ENCODE measurements at places on chromosomes 6 and 20.

DNA sequence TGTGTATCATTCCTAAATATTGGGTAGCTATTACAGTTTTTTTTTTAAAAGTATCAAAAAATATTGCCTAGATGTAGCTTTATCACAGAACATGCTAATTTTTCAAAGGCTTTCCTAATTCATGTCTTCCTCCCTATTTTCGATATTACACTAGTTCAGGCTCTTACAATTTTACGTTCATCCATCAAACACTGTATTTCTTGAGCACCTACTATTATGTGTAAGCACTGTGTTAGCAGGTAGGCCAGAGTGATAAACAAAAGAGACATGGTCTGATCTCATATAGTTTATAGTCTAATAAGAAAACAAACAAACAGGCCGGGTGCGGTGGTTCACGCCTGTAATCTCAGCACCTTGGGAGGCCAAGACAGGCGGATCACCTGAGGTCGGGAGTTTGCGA is 69.5 kb downstream of the FAM217A start:
- no peak for DNase-seq

DNA sequence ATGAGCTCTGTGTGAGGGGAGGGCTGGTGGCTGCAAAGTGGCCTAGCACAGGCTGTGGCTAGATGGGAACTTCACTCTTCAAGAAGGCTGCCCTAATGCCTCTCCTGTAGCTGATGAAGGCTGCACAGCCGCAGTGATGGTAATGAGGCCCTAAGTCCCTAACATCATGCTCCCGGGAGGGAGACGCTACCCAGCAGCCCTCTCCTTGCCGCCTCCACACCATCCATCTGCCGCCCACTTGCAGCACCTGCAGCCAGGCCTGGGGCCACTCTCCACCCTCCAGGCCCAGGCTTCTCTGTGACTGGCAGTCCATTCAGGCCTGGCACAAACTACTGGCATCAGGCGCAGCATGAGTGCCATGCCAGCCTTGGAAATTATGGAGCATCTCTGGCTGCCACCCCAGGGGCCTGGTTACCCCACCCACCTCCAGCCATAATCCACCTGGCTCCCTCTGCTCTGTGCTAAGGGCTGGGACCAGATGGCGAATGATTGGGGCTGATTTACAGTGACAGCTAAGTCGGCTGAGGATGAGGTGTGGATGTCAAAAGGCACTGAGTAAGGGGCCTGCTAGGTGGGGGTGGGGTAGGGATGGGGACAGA is 284.2 kb downstream of the LRFN2 start:
- DNase-seq, result no peak

DNA sequence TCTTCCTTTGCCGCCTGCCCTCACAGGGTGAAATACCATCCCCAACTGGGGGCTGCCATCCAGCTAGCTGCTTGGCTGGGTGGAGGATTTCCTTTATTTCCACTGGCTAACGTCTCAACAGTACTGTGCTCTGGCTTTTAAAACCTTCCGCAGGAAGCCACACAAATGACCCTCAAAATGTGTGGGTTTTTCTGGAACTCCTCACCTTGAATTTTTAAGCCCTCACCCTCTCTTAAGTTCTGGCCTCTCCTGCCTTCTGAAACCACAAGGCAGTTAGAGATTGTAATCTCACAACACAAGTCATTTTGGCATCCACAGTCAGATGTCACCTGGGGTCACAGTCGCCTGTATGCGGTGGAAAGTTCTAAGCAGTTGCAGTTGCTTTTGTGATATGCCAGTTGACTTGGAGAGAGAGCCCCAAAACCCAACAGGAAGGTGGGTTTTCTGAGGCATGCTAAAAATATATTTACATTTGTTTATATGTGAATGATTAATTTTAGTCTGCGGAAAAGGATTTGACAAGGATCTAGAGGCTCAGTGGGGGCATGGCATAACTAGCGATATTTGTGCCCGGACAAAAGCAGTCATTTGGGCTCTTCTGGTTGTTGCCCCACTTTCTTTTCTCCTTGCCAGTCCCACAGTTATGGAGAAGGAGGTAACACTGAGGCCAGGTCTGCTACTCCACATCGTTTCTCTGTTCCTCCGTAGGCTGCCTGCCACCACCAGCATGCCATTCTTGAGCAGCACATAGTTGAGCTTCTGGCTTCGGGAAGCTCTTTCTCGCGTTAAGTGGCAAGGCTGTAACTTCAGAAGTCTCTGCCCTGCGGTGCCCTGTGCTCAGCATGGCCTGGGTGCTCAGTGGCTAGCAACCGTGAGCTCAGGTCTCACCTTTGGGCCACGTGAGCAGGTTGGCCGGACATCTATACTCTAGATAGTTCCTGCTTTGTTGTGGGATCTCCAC is 335.3 kb downstream of the CD83 start:
- DNase-seq, result peak; percentile 18

- DNase-seq, result no peak
Measured at GRCh38 chr20:47304287-47304686, 52.2 kb downstream of the ZMYND8 start.

DNA sequence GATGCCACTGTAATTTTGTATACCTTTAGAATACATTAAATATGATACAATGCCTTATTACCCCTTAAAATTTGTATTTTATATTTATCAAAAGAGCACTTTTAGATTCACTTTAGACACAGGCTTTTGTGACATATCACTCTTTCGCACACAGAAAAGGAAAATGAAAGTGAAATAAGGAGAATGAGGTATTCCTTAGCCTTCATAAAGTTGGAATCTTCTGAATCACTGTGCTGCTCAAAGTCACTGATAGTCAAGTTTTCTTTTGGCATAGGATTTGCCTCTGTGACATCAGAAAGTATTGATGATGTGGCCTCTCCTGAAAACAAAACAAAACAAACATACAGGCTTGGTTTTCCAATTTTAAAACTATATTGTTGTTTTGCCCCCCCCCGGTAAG is 1097.1 kb downstream of the KIF16B start:
- no peak for DNase-seq

DNA sequence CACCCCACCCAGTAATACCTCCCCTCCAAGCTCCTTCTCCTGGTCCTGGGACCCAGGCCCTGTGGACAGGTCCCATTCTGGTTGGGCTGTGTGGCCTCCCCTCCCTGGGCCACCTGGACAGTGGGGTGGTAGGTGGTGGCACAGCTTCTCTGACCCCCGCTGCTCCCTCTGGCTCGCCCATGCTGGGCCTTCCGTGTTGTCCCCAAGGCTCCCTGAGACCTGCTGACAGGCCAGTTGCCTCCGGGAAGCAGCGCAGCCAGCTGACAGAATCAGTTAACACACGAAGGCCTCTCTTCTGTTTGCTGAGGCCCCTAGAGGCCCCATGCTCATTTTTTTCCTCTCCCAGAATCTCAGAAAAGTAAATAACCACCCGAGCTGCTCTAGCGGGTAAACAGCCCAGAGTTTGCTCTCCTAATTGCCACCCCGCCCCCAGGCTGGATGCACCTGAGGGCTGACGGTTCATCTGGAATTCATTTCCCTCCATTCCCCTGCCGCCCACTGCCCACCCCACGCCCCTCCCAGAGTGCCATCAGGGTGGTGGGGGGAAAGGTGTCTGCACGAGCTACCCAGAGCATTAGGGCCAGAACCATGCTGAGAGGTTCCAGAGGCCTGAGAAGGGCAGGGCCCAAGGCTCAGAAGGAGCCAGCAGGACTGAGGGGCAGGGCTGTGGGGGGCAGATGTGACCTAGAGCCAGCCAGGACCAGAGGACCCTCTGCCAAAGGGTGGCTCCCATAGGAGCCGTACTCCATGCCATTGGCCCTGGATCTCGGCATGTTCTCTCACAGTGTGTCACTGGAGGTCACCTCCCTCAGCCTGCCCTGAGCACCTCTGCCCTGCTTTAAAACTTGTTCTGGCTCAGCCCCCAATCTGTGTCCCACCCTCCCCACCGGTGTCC is 157.5 kb downstream of the GRM4 start:
- DNase-seq, result no peak

DNA sequence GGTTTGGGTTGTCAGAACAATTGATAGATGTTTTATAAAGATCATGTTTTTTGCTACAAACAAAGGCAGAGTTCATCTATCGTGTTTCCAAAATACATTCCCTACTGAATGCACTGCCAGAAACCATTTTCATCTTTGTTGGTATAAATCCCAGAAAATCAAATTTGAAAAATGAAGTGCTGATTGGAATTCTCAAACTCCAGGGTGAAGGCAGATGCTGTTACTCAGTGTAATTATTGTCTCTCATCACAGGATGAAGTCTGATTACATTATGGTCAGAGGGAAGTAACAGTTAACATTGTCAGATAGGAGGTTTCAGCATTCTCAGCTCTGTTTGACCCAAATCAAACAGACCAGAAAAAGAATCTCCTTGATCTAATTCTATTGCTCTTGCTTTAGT is 198.4 kb upstream of the KCNK16 start:
- no peak for DNase-seq

DNA sequence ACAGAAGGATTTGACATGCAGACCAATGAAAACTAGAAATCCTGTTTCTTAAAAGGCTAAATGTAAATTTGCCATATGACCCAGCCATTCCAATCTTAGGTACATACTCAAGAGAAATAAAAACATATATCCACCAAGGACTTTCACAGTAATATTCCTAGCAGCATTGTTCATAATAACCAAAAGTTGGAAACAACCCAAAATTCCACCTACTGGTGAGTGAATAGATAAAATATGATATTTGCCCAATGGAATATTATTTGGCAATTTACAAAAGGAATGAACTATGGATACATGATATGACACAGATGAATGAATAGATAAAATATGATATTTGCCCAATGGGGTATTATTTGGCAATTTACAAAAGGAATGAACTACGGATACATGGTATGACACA is 22.7 kb downstream of the MTCL3 start:
- DNase-seq, result no peak

DNA sequence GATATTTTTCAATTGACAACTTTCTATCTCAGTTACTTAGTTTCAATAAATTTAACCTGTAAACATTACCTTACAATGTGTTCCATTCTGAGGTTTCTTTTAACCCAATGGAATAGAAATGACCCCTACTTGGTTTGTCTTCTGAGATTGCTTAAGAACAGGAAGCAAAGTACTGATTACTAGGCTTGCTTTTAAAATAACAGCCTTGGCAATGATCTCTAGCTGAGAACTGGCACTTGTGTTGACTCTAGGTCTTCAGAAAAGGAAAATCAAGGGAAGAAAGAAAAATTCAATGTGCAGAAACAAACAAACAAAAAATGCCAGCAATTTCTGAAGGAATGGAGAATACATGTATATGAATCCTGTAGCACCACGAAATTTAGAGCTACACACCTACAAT is 66.1 kb downstream of the SYNE1 start:
- no peak for DNase-seq

GRCh38 chr6:64270083-64270482 is 634.5 kb downstream of the PHF3 start:
- DNase-seq, result no peak

- no peak for DNase-seq
Measured at GRCh38 chr20:8132484-8133309, 631 bp downstream of the PLCB1 start.

- no peak for DNase-seq
Measured at GRCh38 chr6:111864138-111865048, 8.9 kb downstream of the FYN start.

DNA sequence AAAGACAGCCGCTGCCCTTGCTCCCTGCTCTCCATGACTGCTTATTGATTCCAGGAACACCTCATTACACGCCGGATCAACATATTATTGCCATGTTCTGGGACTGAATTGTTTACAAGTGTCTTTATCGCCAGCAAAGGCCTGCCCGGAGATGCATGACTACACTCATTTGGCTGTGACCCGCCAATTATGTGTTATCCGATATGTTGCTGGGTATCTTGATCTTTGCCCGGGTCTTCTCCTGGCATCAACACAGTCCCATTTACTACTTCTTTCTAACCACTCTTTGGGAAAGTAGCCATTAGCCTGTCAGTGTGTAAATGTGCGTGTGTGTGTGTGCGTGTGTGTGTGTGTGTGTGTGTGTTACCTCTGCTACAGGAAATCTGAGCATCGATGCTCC is 15.4 kb downstream of the LINC00237 start:
- no peak for DNase-seq

DNA sequence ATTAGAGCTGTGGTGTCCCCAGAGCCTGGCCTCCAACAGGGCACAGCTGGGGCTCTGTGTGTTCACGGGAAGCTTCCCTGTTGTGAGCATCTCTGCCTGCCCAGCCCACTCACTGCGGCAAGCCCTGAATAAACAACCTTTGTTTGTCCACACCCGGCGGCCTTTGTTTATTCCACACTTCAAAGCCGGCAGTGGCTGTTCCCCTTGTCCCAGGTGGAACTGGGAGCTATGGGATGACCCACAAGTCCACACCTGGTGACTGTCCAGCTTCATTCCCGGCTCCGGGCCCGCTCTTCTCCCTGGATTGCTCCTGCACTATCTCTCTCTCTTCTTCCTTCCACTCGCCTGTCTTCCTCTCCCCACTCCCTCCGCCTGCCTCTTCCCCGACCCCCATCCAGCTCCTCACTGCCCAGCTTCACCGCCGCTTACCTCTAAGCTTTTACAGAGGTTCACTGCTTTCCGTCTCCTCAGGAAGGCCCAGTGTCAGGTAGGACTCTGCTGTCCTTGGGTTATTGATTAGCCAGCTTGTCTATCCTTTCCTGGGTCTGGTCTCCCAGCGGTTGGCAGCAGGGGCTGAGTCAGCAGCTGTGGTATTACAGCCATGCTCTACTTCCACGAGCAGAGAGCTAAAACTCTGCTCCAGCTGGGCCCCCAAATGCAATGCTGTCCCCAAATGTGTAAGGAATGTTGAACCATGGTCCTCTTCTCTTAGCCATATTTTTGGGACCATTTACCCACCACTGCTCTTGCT is 17.8 kb downstream of the DACT2 start:
- DNase-seq, result no peak

DNA sequence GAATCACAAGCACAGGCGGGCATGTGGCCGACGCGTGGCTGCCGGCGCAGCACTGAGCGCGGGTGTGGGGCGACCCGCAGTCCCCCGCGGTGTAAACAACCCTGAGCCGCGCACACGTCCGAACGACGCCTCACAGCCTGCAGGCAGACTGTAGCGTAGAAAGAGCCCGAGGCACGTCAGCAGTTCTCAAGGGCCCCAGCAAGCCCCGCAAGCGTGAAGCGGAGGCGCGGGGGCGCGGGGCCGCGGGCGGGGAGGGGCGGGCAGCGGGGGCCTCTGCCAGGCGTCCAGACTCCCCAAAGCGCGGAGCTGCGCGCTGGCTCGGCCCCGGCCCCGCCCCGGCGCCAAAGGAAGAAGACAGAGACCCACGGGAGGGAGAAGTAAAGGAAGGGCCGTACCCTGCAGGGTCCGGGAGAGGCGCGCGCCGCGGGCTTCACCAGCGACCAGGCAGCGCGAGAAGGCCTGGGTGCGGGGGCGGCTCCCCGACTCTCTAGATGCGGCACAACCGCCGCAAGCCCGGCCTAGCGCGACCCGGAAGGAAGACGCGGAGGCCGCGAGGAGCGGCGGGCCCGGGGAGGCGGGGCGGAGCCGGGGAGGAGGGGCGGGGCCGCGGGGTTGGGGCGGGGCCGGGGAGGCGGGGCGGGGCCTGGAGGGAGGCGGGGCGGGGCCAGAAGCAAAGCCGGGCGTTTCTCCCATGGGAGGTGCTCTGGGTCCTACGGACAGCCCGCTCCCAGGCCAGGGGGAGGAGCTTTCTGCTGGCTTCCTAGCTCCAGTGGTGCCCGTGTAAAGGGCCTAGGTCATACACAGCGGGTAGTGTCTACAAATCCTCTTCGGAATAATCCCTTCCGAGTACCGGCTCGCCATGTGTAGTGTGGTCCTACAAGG is at the start of gene FBXL4:
TSS of gene FBXL4 (minus strand) at position 536 of the 882 bp plus-strand sequence. CDS start 20,958 bp downstream, outside the sequence.
- peak; percentile 51 for DNase-seq

GRCh38 chr6:1629316-1629715 is 19.6 kb downstream of the FOXC1 start:
- no peak for DNase-seq

- DNase-seq, result no peak
Measured at GRCh38 chr6:63440057-63440456, 120.3 kb upstream of the LGSN start.

Data from stimulated activated CD8-positive, alpha-beta memory T cell treated with anti-CD3 and anti-CD28 coated beads, Interleukin-4, amount 100 ng/mL, for 4 hours (primary cell).